CD4-positive, alpha-beta T cell (primary cell): ENCODE measurements at places on chromosomes 11 and 22. TPM values are rescaled to one million over a fixed set of nuclear protein-coding genes. Genes with fewer than 3 reads are reported as not detected.

- DNase-seq: no peak
- no peak overlapping the region for H3K4me3 ChIP-seq
- H3K36me3 ChIP-seq: no peaks in the 10 kb centered on the region
- no peak overlapping the region for H3K27ac ChIP-seq
- no peaks in the 10 kb centered on the region for H3K4me1 ChIP-seq
Observed at GRCh38 chr11:8584082-8584481, 9.9 kb downstream of the STK33 start.

GRCh38 chr11:20762980-20763379 is 93.6 kb downstream of the NELL1 start:
- no peak overlapping the region for H3K27ac ChIP-seq
- no peak overlapping the region for H3K4me3 ChIP-seq

DNA sequence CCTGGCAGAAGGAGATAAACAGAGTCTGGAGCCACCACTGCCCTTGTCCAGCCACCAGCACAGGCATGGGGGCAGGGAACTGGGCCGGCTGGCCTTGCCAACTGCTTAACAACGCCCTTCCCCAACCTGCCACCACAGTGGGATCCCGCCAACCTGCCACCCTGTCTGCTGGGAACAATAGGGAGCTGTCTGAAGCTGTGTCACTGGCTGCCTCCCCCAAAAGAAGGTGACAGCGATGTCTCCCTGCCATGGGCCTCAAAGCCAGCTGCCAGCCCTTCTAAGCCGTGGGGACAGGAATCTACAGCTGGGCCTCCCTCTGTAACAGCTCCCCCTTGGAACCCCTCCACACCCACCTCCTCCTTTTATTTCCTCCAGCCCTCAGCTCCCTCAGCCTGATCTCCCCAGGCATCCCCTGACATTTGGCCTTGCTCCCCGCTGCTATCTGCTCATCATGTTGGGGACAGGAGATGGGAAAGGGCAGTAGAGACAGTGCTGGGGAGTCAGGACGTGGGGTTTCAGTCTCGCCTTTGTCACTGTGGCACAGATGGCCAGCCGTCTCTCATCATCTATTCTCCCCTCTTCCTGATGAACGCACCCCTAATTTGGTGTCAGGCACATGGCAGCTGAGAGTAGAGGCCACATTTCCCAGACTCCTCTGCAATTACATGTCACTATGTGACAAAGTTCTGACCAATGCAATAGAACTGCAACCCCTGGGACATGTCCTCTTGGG is 51.3 kb upstream of the PRDM11 start:
- DNase-seq: no peak
- H3K27ac ChIP-seq: no peak overlapping the region
- peaks cover 7% of the 10 kb centered on the region for H3K27me3 ChIP-seq

- H3K27me3 ChIP-seq: no peaks in the 10 kb centered on the region
- H3K4me1 ChIP-seq: peaks cover 8% of the 10 kb centered on the region
- no peak overlapping the region for H3K4me3 ChIP-seq
- H3K36me3 ChIP-seq: no peaks in the 10 kb centered on the region
- DNase-seq: no peak
Observed at GRCh38 chr11:64153812-64154211, 12.1 kb downstream of the MACROD1 start.

DNA sequence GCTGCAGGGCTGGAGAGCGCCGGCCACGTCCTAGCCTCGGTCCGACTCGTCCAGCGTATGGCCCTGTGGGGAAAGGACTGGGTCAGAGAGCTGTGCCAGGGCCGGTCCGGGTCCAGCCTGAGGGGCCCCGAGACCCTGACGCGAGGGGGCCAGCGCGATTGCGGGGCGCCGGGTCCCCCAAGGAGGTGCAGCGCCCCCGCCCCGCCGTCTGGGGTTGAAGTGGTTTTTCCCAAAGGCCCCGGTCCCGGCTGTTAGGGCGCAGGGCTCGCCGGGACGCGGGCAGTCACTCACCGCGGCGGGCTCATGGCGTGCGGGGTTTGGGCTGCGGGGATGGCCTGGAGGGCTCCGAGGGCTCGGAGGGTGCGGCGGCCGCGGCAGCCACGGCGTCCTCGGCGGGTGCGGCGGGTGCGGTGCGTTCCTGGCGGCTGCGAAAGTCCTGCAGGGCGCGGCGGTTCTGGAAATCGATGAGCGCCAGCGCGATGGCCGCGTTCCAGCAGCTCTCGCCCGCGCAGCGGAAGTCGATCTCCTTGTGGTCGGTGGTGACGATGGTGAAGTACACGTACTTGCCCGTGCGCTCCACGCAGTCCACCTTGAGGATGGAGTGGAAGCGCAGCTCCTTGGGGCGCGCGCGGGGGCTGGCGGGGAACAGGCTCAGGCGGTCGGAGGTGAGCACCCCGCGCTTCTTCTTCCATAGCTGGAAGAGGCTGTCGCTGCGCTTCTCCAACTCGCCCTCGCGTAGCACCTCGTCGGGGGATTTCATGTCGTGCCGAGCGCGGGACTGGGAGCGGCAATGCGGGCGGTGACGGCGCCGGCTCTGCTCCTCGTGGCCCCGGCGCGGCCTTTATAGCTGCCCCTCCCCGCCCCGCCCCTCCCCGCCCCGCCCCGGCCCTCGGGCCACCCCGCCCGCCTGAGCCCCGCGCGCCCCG is at the start of gene PHLDA2:
Gene PHLDA2 (minus strand): TSS at position 816 of the 926 bp plus-strand sequence. CDS start 56 bp downstream, at position 760.
- peak; percentile 50 for DNase-seq
- no peaks in the 10 kb centered on the region for H3K36me3 ChIP-seq
- H3K27ac ChIP-seq: no peak within 1 kb of the TSS
- peaks cover 21% of the 10 kb centered on the region for H3K27me3 ChIP-seq
- peaks cover 47% of the 10 kb centered on the region for H3K4me1 ChIP-seq

GRCh38 chr11:2440646-2441045 is 3.7 kb downstream of the TRPM5 start:
- no peaks in the 10 kb centered on the region for H3K36me3 ChIP-seq
- H3K27me3 ChIP-seq: no peaks in the 10 kb centered on the region
- no peak for DNase-seq
- no peak overlapping the region for H3K27ac ChIP-seq

DNA sequence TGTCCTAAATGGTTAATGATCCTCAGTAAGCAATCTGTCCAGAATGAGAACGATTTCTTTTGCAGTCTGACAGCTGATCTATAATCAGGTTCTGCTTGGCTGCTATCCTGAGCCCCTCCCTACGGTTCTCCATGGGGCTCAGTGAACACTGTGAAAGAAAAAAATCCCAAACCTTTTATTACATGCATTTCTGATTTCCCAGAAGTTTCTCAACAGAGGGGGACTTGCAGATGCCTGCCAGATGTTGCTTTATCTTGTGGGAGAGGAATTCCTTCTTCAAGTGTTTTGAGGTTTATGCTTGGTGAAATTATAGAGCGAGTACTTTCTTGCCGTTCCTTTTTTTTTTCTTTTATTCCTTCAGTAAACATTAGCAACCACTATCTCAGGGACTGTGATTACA is 531.9 kb upstream of the ISX start:
- no peak overlapping the region for H3K4me3 ChIP-seq
- H3K36me3 ChIP-seq: no peaks in the 10 kb centered on the region
- H3K27me3 ChIP-seq: no peaks in the 10 kb centered on the region
- H3K4me1 ChIP-seq: no peaks in the 10 kb centered on the region
- no peak for DNase-seq

- no peaks in the 10 kb centered on the region for H3K27me3 ChIP-seq
- H3K36me3 ChIP-seq: no peaks in the 10 kb centered on the region
- no peak for DNase-seq
- no peak overlapping the region for H3K27ac ChIP-seq
- H3K4me3 ChIP-seq: no peak overlapping the region
- H3K4me1 ChIP-seq: peaks cover 22% of the 10 kb centered on the region
Observed at GRCh38 chr11:107842412-107843100, 16.0 kb downstream of the SLC35F2 start.

DNA sequence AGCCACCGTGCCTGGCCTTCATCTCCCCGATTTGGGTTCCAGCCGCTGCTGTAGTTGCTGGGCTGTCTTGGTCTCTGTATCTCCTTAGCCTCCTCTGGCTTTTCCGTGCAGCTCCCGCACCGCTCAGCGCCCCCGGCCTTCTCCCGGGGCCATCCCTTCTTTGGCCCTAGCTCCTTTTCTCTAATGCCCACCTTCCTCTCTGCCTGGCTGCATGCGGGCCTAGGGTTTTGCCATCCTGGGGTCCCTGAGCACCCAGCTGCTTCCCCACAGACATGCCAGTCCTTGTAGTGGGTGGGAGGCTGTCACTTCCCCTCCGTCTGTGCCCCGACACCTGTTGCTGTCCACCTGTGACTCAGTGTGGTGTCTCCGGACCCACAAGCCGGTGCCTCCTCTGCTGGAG is 36.4 kb downstream of the KCNJ4 start:
- no peak for DNase-seq
- no peak overlapping the region for H3K27ac ChIP-seq
- no peaks in the 10 kb centered on the region for H3K36me3 ChIP-seq
- no peak overlapping the region for H3K4me3 ChIP-seq
- H3K4me1 ChIP-seq: no peaks in the 10 kb centered on the region

DNA sequence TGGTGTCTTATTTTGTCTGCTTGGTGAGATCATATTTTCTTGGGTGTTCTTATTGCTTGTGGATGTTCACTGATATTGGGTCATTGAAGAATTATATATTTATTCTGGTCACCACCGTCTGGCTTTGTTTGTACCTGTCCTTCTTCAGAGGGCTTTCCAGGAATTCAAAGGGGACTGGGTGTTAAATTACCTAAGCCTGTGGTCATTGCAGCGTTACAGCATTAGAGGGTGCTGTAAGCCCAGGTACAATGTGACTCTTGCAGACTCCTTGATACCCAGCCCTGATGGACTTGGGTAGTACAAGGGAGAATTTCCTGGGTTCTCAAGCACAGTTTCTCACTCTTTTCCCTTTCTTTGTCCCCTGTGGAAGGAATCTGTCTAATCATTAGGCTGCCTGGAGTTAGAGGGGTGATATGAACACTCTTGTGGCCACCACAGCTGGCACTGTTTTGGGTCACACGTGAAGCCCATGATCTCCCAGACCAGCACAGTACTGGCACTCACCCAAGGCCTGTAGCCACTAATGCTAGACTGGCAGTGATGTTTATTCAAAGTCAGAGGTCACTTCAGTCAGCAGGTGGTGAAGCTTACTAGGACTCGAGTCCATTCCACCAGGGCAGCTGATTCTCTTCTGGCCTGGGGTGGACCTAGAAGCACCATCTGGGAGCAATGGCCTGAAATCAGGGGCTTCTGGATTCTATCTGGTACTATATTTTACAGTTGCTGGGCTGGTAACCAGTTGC is 56.1 kb upstream of the NARS2 start:
- DNase-seq: no peak
- H3K36me3 ChIP-seq: no peaks in the 10 kb centered on the region
- peaks cover 9% of the 10 kb centered on the region for H3K27me3 ChIP-seq

GRCh38 chr11:8593935-8594909 is at the start of gene STK33:
Gene STK33 (minus strand): TSS chr11:8594228. CDS start chr11:8474905, 119,323 bp downstream.
- peaks cover 31% of the 10 kb centered on the region for H3K27me3 ChIP-seq
- no peak within 1 kb of the TSS for H3K27ac ChIP-seq
- H3K36me3 ChIP-seq: no peaks in the 10 kb centered on the region
- H3K4me1 ChIP-seq: peaks cover 10% of the 10 kb centered on the region
- DNase-seq: peak; percentile 12

DNA sequence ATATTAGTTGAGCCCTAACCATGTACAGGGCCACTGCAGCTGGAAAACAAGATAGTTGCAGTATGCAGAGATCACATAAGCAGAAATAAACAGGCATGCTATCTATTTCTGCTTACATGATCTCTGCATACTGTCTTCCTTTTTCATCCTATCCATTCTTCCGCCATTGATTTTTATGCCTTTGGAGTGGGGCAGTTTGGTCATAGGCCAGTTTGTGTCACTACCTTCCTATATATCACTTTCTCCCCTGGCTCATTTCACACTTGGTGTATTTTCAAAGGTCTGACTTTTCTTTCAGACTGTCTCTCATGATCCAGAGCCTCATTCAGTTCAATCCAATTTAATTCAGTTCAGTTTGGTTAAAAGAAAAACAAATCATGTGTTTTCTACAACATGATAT is 829.6 kb downstream of the KCNA4 start:
- no peak overlapping the region for H3K27ac ChIP-seq
- no peaks in the 10 kb centered on the region for H3K4me1 ChIP-seq
- no peaks in the 10 kb centered on the region for H3K36me3 ChIP-seq
- no peak for DNase-seq

DNA sequence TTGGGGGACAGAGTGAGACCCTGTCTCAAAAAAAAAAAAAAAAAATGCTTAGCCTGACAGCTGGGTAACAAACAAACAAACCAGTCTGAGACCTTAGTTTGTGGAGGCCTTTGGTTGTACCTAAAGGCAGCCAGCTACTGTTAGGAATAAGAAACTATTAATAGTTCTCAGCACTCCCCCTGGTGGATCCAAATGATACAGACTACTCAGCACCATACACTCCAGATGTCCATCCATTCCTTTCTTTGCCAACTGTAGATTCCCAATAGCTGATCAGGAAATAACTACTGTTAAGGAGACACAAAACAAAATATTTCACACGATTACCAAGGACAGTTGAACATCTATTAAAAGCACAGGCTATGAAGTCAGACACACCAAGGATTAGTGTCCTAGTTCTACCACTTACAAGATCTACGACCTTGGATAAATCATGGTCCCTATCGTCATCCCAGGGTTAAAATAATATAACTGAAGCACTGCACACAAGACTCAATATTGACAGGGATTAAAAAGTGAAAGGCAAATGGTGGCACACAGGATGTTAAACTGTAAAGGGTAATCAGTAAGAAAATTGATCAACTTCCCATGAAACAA is 17.2 kb downstream of the CLDN25 start:
- peaks cover 8% of the 10 kb centered on the region for H3K36me3 ChIP-seq
- H3K27me3 ChIP-seq: no peaks in the 10 kb centered on the region
- DNase-seq: no peak
- H3K27ac ChIP-seq: no peak overlapping the region
- no peak overlapping the region for H3K4me3 ChIP-seq

- DNase-seq: no peak
- no peak overlapping the region for H3K4me3 ChIP-seq
- H3K36me3 ChIP-seq: no peaks in the 10 kb centered on the region
- no peaks in the 10 kb centered on the region for H3K27me3 ChIP-seq
Observed at GRCh38 chr11:33635161-33635560, 65.5 kb downstream of the C11orf91 start.

Gene UPB1
- 3.7 TPM for total RNA-seq

Gene CCS
- 25.4 TPM for total RNA-seq

Gene KCNK7
- total RNA-seq: 4.9 TPM

Gene SCN3B
- not detected for total RNA-seq

Gene UBQLNL
- total RNA-seq: 0.50 TPM

Gene VPREB3
- not detected for total RNA-seq

Gene FADS2
- total RNA-seq: 0.33 TPM

Gene C22orf31
- not detected for total RNA-seq

Gene SLC22A6
- total RNA-seq: not detected
